HS-27A (cell line): ENCODE measurements at places on chromosomes 7 and 10.

- DNase-seq: no peak
Observed at GRCh38 chr10:102935939-102936605, 18.0 kb downstream of the CNNM2 start.

DNA sequence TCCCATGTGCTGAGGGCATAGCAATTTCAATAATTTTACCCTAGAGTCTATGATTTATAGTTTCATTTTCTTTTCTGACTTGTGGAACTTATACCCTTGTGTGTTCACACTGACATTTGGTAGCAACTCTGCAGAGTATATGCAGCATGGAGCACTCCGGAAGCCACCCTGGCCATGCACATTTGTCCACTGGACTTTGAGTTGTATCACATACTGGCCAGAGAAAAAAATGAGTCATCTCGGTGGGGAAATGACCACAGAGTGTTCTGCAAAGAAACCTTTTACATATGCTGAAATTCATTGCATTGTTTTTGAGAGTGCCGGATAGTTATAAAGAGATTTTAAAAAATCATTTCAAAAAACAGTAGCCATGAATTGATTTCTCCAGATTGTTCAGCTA, 164.8 kb upstream of the COBL start:
- DNase-seq: no peak

DNA sequence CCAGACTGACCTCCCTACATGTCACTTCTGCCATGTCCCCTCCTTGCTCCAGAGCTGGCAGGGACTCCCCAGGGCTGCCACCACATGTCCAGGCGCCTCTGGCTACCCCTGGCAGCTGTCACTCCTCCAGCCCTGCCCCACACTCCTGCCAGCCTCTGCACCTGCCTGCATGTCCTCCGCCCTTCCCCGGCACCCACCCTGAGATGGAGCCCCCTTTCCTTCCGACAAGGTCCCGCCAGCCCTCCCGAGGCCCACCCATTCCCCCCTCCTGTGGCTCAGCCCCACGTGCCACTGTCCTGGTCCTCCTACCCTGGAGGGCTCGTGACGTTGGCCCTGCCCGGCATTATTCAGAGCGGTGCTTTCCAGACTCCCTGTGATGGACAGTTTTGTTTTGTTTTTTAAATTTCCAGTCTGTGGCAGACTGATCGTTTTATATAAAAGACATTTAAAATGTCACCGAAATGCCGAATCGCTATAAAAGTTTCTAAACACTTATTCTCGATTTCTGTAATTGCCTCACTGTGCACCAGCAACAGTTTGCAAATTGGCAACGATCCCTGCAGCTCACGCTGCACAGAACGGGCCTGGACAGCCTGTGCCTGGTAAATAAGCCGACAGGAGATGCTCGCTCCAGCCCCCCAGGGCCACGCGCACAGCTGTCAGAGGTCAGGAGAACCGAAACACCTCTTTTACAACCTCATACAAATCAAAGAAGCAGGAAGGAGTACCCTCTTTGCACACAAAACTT, 111.1 kb upstream of the SH2B2 start:
- no peak for DNase-seq

GRCh38 chr7:40047661-40048060, 86.8 kb downstream of the MPLKIP start:
- DNase-seq: no peak

DNA sequence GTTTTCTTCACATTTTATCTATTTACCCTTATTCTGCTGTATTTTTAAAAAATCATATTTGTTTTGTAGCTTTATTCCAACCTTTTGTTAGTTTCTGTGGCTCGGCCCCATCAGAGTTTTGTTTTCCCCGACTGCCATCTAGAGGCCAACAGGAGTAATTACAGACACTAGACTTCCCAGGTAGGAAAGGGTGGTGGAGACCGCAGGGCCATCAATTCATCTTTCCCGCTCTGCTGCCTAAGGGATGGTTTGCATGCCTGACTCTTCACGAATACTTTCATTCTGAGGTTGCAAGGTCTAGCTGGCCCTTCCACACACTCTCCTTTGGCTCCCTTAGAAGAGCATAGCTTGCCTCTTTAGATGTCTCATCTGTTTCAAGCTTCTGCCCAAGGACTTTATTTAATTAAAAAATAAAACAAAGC, 38.3 kb downstream of the LYZL2 start:
- DNase-seq: no peak

- no peak for DNase-seq
Observed at GRCh38 chr10:106467506-106467905, 697.0 kb downstream of the SORCS1 start.

- DNase-seq: no peak
Observed at GRCh38 chr7:141889321-141889720, 26.9 kb upstream of the OR9A4 start.

GRCh38 chr7:105098863-105099515, 85.0 kb downstream of the KMT2E start:
- no peak for DNase-seq
